ENCODE measurements at places on chromosomes 4 and X.

DNA sequence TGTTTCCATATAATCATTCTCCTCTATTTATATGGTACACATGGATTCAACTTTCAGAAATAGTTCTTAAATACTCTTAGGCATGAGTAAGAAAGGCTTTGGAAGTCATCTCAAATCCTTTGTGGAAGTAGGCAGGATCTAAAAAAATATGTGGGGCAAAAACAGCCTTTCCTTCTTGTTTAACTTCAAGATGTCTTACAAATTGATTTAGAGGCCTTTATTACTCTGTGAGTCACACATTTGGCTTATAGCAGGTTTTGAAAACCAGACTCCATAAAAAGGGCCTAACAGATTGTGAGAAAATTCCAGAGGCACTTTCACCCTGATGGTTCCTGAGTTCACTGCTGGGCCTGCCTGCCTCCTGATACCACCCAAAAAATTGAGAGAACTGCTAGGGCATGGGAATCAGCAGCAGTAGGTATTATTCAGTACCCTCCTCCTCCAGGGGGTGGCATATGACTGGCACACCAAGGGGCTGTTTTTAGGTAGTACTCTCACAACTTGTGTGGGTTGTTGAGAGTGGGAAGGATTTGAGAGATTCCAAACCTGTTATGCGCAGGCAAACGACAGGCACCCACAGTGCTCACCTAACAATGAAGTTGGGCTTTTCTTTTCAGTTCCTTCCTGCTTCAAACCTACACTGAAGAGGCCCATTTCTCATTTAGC lies 162.7 kb upstream of the MBNL3 start:
- no peak for DNase-seq

DNA sequence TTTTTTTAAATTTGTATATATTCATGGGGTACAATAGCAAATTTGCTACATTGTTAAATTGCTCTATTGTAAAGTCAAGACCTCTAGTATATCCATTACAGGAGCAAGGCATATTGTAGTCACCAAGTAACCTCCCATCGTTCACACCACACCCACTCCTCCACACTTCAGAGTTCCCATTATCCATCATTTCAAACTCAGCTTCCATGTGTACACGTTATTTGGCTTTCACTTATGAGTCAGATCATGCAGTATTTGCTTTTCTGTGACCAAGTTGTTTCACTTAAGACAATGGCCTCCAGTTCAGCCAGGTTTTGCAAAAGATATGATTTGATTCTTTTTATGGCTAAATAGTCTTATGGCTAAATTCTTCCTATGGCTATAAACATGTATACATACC lies 2614.2 kb downstream of the PCDH7 start:
- DNase-seq: no peak

DNA sequence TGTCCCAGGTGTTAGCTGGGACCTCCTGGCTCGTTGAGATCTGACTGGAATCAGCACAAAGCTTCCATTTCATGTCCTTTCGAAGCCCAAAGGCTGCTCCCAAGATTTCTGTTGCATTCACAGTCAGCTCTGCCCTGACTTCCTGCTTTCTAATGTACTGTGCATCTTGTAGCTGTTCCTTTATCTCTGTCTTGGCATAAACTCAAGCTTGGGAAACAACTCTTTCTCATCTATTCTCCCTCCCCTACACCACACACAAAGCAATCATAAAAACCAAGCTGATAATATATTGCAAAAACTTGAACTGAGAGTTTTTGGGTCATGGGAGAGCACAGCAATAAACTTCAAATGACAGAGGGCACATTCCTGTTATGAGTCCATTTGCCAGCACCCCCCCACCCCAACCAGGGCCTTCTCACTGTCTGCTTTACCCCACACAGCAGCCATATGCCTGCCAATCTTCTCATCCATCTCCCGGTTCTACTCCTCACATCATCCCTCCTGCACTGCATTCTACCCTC lies 76.3 kb downstream of the SYNPO2 start:
- no peak for DNase-seq

DNA sequence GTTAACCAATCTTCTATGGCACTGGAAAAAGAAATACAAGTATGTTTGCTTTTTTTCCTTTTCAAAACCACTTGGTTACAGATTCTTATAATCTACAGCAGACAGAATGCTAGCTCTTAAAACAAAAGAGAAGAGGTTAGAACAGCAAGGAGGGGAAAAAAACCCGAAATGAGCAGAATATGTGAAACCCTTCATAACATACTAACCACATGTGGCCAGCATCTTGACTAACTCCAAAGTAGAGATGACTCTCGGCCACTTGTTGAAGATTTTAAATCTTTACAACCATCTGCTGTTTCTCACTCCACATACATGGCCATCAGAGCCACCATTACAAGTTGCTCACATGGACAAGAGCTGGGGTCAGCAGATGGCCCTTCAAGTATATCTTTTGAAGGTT lies 100.3 kb downstream of the PAPSS1 start:
- no peak for DNase-seq

GRCh38 chrX:132173647-132174046 lies 45.6 kb downstream of the RAP2C start:
- DNase-seq: no peak

- DNase-seq: no peak
Observed at GRCh38 chrX:24235084-24235710, 78.7 kb downstream of the SUPT20HL2 start.

GRCh38 chr4:22463179-22463578 lies 52.7 kb downstream of the ADGRA3 start:
- no peak for DNase-seq

DNA sequence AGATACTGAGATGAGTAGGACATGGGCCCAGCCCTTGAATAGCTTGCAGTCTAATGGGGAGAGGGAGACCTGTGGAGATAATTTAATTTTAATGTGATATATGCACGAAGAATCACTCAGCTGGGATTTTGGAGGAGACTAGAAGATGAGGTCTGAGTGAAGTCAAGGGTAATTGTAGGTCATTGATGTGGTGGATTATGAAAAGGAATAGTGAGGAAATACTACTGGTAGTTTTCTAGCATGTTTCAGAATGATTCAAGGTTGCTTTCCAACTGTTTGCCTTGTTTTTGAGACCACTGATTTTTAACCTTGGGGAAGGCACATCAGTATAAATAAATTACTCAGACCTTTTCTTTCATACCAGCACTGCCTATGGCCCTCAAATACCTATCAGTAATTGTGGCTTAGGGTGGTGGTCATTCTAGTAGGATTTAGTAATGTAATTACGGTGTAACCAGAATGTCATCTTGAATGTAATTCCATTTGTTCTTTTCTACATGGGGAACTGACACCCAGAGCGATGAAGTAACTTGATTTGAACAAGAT lies 25.6 kb downstream of the PTTG2 start:
- DNase-seq: no peak

- no peak for DNase-seq
Observed at GRCh38 chr4:92497141-92497540, 193.4 kb downstream of the GRID2 start.

DNA sequence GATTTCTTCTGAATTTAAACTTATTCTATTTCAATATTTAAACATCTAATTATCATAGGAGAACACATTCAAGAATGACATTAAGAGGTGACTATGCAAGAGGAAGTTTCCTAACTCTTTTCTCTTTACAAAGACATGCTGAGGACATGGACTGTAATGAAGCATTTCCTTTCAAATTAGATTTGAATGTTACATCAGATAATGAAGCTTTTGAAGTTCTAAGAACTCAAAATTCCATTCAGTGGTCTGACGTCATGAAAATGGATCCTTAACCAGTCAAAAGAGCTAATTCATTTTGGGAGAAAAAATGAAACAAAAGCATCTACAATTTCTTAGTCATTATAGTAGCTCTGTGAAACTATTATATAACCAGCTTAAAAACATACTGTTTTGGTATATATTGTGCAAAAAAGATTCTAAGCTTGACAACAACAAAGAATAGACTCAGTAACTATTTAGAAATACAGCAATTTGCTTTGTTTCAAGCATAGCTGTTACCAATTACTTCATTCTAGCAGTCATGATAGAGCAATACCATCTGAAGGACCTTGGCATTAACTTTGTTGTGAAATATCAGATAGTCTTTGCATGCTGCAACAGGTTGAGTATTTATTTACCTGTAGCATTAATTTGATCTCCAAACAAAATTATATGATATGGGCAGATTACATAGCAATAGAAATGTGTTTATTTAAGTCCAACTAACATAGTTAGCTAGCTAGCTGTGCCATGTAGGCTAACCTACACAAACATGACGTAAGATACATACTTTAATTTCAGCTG lies 13.7 kb upstream of the DTHD1 start:
- no peak for DNase-seq

- no peak for DNase-seq
Observed at GRCh38 chrX:111470681-111471403, 40.6 kb upstream of the SERTM2 start.

DNA sequence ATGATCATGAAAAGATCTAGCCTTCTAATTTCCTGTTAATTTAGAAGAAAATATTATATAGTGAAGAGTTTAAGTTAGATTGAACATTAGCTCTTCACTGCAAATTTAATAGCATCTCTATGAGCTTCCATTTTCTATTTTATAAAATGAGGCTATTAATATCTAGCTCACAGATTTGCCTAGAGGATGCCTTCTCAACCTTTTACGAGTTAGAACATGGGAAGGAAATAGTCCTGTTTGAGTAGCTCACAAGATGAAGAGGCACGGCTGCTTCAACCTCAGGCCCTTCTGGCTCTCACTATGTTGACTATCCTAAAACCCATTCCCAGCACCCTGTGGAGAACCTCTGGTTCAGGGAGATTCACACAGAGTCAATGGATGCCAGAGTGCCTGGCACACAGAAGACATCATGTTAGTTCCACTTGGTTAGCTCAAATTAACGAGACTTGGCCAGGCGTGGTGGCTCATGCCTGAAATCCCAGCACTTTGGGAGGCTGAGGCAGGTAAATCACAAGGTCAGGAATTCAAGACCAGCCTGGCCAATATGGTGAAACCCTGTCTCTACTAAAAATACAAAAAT lies 97.9 kb upstream of the GUCY1A1 start:
- DNase-seq: no peak

DNA sequence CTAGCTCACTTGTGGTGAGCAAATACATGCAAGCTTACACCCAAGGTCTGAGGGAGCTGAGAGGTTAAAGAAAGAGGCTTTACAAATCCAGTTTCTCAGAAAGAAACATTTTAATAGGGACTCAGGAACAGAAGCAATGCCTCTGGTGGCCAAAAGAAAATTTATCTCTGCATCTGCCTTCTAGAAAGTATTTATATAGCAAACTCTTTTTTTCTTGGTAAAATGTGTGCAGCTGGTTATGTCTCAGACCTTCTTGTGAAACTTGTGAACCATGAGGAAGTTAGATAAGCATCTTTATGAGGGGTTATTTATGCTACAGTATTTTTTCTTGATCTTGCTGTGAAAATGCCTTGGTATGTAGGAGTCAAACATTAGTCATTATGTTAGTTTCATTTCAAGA lies 48.5 kb upstream of the CYSLTR1 start:
- DNase-seq: no peak

DNA sequence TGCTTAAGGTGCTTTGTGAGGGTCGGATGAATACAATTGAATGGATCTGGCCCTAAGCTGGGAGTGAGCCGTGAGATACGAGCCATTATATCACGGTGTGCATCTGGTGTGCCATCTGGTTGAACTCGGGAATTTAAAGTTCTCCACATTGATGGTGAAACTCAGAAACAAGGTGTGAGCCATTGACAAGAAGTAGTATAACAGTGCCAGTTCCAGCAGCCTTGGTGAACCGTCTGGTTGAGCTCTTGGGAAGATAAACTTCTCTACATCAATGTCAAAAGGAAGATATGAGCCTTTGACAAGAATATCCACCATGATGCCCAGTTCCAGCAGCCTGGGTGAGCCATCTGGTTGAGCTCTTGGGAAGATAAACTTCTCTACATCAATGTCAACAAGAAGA lies 5.0 kb upstream of the CSF2RA start:
- no peak for DNase-seq

GRCh38 chr4:153538487-153539357 lies 72.6 kb downstream of the TMEM131L start:
- no peak for DNase-seq

- DNase-seq: no peak
Observed at GRCh38 chrX:154991039-154991438, 31.5 kb downstream of the F8 start.

DNA sequence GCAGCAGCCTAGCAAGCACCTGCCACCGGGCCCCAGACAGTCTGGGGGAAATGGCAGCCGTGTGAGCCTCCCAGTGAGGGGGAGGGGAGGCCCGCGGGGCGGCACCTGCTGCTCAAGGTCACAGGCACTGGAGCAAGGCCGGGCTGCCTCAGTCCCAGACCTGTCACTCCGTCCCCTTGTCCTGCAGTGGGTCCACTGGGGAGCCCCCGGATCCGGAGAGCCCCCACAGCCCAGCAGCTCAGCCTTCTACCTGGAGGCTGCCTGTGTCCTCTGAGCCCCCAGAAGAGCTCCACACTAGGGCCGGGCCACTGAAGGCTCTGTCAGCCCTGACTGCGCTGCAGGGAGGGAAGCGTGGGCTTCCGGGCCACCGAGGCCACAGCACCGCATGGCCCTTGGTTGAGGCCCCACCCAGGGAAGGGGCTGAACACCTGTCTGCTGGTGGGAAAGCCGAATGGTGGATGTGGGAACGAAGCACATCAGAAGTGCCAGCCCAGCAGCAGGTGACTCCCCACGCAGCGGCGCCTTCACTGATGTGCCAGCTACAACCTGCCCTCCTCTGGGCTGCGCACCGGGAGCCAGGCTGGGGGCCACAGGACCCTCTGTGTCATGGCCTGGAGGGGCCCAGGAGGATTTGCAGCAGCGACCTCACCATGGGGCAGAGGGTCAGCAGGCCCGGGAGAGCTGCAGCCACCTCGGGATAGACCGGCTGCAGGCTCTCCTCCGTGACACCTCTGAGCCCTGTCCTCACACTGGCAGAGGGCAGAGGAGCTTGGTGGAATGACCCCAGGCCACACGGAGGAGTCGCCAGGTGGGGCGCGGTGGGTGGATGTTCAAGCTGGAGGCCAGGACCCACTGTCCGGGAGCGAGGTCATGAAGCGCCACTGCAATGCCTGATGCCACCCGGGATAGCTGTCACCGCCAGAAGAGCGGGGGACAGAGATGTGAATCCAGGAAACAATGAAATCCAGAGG lies 35.0 kb upstream of the MXD4 start:
- DNase-seq: no peak

DNA sequence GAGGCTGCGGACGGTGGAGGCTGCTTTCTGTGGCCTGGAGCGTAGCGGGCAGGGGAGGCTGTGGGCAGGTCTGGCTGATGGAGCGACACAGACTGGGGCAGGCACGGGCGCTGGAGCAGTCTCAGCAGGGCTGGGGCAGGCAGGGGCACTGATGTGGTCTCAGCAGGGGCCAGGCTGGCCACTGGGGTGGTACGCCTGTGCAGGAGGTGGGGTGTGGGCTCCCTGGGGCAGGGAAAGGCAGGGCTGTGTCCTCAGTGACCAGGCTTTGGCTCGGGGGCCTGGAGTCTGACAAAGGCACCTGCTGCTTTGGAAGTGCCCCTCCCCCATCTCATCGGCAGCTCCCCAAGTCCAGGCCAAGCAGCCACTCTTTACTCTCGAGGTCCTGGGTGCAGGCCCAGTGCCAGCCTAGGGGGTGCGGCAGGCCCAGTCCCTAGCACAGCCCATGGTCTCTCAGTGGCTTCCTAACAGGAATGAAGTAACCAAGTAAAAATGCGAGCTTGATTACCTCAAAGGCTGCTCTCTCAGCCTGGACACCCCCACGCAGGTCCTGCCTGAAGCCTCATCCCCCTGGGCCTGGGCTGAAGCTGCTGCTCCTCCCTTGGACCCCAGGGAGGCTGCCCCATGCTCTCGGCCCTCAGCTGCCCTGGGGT lies 55.5 kb downstream of the ADRA2C start:
- no peak for DNase-seq

All from stimulated activated CD8-positive, alpha-beta memory T cell treated with anti-CD3 and anti-CD28 coated beads, Interleukin-7, amount 100 ng/mL, for 4 hours (primary cell).